Hepatic stellate cell (primary cell): ENCODE measurements at places on chromosomes 5 and 9.

- DNase-seq: no peak
Measured at GRCh38 chr9:137367506-137368430, 55.2 kb downstream of the EXD3 start.

DNA sequence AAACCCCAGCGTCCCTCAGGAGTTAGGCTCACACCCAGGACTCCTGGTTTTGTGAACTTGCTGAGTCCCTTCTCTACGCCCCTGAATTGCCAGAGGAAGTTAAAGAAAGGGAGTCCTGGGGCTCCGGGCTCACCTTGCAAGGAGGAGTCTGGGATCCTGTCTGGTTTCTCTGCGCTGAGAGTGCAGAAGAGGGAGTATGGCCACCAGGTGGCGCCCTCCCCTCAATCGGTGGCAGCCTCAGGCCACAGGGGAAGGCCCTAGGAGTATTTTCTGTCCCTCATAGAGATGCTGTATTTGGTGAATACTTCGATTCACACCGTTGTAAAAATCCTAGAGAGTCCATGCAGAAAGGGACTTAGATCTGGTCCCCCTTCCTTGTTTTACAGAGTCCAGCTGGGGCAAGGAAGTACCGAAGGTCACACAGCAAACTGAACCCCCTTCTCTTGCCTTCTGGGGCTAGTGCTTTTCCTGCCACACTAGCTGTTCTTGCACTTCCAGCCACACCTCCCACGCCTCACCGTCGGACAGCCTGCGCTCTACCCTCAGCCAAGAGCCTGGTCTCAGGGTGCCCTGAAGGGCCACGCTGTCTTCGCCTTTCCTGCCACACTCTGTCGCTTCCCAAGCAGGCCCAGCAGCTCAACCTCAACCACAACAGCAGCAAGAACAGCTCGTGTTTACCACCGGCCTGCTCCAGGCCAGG, 10.2 kb downstream of the HAND1 start:
- peak; percentile 84 for DNase-seq

GRCh38 chr9:128416432-128417019, 4.1 kb upstream of the CERCAM start:
- DNase-seq: no peak

DNA sequence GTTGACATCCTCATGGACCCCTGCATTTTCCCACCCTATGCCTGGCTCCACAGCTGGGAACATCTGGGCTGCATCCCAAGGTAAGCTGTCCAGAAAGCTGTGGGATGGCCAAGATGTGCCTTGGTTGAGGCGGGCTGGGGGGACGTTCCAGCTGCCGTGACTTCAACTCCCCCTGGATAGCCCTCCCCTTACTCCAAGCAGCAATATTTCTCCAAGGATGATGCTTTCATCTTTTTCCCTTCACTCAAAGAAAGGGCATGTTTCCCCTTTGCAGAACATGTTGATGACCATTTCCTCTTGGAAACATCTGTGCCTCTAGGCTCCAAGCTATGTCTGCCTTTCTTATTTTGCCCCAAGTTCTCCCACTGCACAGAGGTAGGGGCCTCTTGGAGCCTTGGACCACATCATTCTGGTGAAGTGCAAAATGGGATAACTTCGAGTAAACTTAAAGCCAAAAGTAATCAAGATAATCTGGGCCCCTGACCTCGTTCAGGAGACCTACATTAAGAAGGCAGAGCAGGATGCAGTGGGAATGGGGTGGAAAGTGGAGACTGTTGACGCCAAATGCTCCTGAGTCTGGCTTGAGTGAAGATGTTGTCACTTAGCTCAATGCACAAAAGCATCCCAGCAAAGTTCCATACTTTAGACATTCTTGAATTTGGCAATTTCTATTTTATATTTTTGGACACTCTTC, 175.2 kb downstream of the GAS1 start:
- no peak for DNase-seq

- DNase-seq: no peak
Measured at GRCh38 chr5:2299388-2300220, 416.9 kb upstream of the IRX4 start.

GRCh38 chr5:159777049-159777660, 139.1 kb upstream of the ADRA1B start:
- no peak for DNase-seq

GRCh38 chr9:23821375-23822181, 4.5 kb downstream of the ELAVL2 start:
- DNase-seq: no peak

DNA sequence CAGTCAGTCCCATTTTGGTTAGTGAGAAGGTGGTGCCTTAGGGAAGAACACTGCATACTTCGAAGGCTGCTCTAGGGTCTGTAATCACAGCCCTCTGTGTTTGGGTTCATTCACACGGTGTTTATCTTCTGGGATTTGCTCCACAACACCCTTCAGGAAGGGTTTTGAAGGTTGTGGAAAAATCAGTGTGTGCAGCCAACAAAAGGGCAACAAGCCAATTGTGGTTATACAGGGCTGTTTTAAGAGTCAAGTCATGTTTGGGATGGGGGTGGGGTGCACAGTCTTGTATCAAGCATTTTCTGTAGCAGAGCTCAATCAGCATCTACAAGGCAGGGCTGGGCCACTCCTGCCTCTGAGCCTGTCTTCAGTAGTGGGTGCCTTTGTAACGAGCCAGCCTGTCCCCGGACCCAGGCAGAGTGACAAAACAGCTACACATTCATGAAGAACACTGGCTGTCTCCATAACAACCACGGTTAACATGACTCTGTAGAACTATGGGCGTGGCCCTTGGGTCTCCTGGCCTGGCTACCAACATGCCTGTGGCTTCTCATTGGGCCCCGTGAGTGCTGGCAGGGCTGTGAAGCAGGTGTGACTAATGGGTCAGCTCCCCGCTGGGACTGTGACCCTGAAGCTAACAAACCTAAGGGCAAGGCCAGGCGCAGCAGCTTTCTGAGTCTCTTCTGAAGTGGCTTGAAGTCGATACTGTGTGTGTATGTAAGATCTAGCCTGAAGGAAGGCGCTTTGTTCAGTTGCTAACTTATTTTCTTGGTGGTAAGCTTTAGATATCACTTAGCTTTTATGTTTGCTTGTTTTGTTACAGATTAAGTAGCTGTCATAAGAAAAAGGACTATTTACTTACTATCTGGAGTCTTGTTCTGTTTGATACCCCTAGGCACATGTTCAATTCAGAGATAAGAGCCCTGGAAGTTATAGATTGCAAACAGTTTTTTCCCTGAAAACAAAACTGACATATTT, 27.9 kb upstream of the GOLM1 start:
- DNase-seq: peak; percentile 21

GRCh38 chr9:131787838-131788237, 48.0 kb upstream of the RAPGEF1 start:
- DNase-seq: no peak

- no peak for DNase-seq
Measured at GRCh38 chr5:59521476-59521875, 372.1 kb downstream of the PDE4D start.
